ENCODE measurements at places on chromosomes 2 and 18.
A peak's percentile ranks its signal among the peaks of the same experiment; 100 is the strongest.

DNA sequence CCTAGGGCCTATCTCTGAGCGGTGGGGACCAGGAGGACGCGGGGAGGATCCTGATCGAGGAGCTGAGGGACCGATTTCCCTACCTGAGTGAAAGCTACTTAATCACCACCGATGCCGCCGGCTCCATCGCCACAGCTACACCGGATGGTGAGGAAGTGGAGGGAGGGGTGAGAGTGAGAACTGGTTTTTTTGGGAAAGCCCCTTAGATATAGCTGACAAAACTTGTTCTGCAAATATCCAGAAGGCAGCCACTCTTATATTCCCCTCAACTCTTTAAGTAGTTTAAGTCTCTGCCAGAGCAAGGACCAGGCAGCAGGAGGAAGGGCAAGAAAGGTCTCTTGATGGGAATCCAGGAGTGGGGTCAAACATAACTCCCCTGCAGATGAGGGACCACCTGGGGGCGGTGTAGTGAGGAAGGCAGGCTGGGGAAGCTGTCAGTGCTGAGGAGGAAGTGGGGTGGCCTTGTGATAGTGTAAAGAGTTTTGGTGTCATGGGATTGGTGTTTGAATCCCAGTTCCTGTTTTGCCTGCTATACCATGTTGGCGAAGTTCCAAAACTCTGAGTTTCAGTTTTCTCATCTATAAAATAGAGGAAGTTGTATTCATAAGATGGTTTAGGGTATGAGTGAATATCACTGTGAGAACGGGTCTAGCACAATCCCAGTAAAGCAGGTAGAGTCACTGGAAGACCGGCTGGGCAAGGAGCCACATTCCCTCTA lies 3.4 kb downstream of the NAGK start:
- DNase-seq, result peak; percentile 17

GRCh38 chr2:29191817-29192216 lies 76.6 kb downstream of the CLIP4 start:
- no peak for DNase-seq

DNA sequence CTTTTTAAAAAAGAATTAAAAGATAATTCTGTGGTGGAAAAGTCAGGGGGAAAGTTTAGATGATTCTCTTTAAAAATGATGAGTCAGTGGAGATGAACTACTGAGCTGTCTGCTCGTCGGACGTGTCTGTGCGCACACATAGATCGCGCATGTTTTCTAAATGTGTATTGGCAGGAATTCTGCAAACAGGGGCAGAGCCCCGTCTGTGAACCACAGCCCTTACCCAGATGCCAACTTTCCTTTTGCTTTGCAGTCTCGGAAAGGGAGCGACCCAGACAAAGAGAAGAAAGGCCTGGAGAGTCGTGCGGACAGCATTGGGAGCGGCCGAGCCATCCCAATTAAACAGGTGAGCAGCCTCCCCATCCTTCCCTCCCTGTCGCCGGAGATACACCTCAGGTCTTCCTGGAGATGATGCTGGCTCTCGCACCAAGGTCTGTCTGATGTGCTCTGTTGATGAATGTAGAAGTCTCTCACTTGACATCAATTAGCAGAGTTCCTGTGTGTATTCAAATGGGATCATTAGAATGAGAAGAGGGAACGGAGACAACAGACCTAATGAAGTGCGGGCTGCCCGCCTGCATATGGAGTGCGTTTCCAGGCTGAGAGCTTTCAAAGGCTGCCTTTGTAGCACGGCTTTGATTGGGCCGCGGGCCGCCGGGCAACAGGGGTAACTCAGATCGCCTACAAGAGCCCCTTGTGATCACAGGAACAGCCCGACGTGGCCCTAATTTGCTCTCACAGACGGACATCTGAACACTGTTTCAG lies 313.3 kb downstream of the AGAP1 start:
- DNase-seq, result no peak

DNA sequence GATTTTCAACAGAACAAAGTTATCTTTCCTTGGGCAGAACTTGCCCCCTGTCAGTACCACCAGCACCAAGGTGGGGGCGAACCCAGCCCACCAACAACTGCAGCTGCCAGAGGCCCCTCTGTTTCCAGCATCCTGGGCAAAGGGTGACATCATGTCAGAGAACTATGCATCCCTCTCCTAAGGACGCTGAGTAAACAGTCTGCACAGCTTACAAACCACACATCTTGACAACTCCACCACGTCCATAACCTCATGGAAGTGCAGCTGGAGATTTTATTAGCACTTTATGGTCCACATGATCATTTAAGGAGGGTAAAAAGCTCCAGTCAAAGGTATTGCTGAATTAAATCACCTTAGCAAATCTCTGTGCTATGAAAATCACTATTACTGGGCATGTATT lies 40.4 kb downstream of the PIEZO2 start:
- peak; percentile 27 for DNase-seq

GRCh38 chr18:50528806-50529205 lies 31.1 kb upstream of the MAPK4 start:
- no peak for DNase-seq

DNA sequence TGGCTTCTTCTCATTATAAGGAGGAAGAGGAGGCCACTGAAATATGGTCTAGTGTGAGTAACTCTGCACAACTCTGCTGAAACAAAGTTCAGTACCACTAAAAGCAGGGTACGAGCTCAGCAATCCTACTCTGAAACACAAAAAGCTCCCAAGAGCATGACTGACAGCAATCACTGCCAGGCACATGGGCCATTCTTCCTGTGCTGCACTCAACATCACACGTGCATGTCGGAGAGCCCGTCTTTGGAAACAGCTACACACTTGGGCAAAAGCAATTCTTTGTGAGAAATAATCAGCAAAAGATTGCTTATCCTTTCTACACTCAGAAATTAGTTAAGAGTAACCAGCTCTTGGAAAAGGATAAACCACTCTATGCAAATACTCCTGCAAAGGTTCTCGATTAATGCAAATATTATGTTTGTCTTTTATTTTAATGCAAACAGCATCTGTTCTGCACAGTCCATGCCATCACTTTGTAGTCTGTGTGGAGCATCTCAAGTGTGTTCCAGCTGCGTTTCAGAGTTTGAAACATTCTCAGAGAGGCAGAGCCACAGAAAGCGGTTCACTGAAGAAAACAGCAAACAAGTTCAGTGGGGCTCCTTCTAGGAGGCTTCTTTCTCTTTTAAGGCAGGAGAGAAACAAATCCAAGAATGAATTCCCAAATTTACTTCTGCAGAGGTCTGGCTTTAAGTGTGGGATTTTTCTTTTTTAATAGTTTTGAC lies 145.0 kb downstream of the HDAC4 start:
- DNase-seq, result no peak

DNA sequence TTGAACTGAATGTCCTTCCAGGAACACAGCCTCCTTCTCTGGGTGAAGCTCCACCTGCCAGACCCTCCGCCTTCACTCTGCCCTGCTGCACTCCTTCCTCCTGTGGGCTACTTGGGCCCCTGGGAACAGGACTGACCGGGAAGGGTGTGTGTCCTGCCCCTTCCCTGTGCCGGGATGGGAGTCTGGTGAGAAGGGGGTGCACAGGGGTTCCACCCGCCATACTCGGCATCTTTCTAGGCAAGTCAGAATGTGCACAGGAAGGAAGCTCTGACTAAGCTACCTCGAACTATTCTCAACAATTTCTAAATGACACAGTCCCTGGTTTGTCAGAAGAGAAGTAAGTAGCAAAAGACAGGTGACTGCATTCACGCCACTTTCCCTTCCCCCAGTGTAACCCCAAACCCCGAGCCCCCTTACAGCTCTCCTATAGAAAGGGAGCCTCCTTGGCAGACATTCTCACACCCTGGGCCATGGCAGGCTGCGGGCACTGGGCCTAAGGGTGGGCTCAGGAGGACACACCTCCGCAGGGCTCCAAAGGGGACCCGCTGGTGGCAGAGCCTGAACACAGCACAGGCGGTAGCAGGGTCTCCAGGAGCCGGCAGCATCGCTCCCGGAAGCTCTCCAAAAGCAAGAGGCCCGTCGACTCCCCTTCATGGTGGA lies 184.1 kb downstream of the HDAC4 start:
- DNase-seq, result no peak

GRCh38 chr2:45935791-45936622 lies 284.5 kb downstream of the PRKCE start:
- peak; percentile 94 for DNase-seq

- peak; percentile 27 for DNase-seq
Observed at GRCh38 chr18:809985-810642, 1.9 kb downstream of the YES1 start.

- no peak for DNase-seq
Observed at GRCh38 chr2:152064001-152064400, 34.8 kb downstream of the CACNB4 start.

- no peak for DNase-seq
Observed at GRCh38 chr2:151669585-151670081, 64.6 kb downstream of the NEB start.

DNA sequence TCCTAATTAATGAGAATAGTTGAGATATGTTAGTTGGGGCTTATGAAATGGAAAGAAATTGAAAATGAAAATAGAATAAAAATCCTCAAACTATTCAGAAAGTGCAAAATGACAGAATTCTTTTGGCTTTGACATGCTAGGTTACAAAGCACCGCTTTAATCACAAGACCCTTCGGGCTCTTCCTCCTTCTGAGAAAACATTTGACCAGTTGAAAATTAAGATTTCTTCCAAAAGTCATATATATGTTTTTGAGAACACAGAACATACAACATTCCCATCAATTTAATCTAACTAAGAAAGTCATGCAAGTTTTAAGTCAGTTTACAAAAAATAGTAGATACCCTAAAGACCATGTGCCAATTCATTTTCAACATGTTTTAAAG lies 2.2 kb upstream of the SLC40A1 start:
- DNase-seq, result no peak

DNA sequence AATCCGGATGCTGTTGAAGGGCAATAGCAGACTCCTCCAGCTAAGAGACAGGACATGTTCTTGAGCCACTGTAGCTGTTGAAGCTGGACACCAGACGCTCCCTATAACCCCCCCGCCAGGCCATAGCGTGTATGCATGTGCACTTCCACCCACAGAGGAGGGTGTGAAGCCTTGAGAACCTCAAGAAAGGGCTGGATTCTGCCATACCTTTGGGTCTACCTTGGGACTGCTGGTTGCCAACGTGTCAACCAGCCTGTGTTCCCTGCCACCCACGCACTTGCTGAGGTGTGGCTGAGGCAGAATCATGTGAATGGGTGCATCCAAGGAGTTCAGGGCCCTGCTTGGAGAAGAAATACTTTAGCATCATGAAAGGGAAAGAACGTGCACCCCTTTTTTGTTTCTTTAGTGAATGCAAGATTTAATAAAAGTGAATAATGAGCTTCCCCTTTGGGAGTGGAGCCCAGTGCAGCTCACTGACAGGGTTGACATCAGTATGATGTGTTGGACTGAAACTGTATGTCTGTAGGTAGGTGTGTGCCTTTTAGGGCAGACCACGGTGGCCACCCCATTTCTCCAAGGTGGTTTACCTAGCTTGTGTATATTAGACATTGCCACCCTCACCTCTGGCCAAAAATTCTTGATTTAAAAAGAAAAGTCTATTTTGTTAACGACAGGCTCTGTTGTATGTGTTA lies 198.3 kb downstream of the MGAT5 start:
- no peak for DNase-seq

- no peak for DNase-seq
Observed at GRCh38 chr2:146366276-146366675, 1478.6 kb upstream of the ACVR2A start.

GRCh38 chr2:105760191-105760590 lies 15.5 kb downstream of the NCK2 start:
- DNase-seq, result no peak

DNA sequence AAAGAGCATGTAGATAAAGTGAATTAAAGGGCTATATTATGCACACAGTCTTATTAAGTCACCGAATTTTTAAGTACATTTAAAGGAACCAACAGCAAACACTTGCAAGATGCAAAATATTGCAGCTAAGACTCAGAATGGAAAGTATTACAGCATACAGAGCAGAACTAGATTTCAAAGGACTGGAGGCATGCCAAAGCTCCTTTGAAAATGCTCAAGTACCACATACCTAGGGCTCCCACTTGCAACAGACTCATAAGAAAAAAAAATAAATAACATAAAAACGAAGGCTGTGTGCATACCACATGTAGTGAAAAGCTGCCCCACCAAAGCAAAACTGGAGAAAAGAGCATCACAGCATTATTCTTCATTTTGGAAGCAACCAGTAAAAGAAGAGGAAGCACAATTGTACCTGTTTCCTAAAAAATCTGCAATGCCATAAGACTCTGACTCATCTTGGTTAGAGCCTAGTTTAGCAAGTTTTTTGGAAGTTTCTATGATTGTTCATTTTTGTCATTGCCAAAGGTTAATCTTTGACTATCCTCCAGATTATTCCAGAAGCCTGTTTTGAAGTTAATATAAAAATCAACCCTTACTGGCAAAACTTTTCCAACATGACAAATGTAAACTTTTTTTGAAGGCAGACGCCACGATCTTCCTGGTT lies 306.0 kb upstream of the COL3A1 start:
- DNase-seq, result peak; percentile 99

GRCh38 chr2:230986520-230987136 lies 9.3 kb upstream of the SPATA3 start:
- no peak for DNase-seq

- DNase-seq, result no peak
Observed at GRCh38 chr2:46492301-46492700, 12.9 kb downstream of the TMEM247 start.

- peak; percentile 41 for DNase-seq
Observed at GRCh38 chr18:7750095-7750663, 183.1 kb downstream of the PTPRM start.

GRCh38 chr2:128301501-128301966 lies 17.1 kb downstream of the HS6ST1 start:
- peak; percentile 70 for DNase-seq

Measured in choroid plexus epithelial cell (primary cell).